ENCODE measurements at places on chromosomes 6 and 20.

DNA sequence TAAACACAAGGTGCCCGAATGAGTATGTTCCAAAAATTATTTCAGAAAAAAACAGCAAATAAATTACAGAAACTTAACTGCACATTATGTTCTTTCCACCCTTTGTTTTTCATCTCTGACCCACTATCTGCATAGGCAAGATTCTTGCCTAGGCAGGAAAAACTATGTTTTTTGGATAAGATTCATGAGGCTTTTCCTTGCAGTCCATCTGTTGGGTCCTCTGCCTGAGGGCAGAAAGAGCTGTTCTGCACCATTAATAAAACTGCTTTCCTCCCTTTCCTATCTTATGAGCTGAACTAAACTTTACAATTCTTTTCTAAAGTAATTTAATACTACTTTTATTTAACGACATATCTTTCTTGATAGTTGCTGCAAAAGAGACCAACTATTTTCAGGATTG, 21.1 kb downstream of the ENPP1 start:
- DNase-seq = no peak

DNA sequence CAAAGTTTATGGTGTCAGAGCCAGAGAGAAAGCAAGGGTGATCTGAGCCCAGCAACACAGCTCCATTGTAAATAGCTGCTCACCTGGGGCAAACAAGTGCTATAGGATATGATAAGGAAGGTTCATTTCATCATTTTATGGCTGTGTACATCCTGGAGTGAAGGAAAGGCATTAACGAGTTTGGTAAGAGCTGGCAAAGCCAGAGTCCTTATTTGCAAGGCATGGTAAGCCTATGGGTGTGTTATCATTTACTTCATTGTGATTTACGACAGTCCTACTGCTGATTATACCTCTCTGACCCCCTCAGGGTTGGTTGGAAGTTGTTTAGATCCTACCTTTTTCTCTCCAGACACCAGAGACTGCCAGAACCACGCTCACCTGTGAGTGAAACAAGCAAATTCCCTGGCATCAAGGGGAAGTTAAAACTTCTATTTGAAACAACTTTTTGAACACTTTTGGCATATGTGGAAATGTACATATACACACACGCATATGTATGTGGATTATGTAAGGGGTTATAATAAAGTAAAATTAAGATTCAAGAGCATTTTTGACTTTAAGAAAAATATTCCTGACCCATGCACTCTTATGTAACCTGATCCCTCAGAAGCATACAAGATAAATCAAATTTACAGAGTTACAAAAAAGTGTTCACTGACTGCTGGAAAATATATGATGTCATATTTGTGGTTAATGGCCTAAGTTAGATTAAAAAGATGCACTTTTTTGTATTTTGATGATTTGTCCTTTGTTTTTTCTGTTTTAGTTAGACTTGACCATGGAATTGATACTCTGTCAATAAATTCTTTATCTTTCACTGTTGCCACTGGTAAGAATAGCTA, 40.4 kb upstream of the EDN1 start:
- no peak for DNase-seq

DNA sequence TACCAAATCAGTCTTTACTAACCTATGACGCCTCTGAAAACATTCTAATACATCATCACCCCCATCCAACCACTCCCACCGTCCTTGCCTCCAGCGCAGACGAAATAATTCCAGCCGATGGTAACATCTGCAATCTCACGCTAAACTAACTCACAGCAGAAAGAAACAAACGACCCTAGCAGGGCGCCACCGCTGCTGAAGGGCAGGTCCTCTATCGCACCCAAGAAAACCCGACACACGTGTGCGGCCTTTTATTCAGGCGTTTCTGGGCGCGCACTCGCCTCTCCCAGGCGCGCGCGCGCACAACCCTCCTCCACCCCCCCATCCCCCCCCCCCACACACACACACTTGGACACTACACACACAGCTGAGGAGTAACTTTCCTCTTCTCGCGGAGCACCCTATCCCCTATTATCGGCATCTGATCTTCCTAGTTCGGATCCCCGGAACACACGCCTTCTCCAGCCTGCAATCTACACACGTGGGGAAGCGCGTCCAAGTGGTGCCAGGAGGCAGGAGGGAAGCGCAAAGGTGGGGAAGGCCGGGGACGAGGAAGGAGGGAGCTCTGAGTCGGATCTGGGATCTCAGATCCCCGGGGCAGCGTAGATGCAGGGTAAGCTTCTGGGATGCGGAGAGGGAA, 1.4 kb downstream of the GFOD1 start:
- DNase-seq = peak; percentile 23

GRCh38 chr6:45543298-45544235, 165.8 kb upstream of the SUPT3H start:
- DNase-seq = no peak

DNA sequence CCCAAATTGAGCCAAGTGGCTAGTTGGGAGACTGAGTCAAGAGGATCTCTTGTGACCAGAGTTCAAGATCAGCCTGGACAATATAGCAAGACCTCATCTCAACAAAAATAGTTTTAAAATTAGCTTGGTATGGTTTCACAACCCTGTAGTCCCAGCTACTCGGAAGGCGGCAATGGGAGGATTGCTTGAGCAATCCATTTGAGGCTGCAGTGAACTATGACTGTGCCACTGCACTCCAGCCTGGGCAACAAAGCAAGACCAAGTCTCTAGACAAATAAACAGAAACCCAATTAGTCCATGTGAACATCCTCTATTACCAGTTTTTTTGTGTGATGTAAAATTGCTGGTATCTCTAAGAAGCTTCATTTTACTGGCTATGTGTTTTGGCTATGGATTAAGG, 106.2 kb downstream of the TULP4 start:
- no peak for DNase-seq

- no peak for DNase-seq
Observed at GRCh38 chr20:6651016-6651415, 116.5 kb upstream of the BMP2 start.

DNA sequence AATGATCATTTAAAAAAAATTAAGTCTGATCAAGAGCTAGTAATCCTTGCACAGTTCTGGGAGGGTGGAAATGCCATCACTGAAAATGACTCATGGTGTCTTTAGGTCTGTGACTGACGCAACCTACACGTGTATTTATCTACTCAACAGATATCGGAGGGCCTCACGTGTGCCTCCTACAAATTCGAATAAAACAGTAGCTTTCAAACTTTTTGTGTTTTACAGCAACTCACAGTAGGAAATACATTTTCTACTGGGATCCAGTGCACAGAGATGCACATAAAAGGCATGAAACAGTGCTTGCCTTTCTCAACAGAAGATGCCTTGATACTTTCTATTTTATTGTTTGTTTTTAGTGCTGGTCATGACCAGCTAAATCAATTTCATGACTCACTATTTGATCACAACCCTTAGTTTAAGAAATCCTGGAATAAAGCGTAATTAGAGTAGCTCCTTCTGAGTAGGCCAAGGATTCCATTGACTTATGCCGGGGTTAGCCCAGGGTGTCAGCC, 210.0 kb upstream of the SNX9 start:
- DNase-seq = no peak

DNA sequence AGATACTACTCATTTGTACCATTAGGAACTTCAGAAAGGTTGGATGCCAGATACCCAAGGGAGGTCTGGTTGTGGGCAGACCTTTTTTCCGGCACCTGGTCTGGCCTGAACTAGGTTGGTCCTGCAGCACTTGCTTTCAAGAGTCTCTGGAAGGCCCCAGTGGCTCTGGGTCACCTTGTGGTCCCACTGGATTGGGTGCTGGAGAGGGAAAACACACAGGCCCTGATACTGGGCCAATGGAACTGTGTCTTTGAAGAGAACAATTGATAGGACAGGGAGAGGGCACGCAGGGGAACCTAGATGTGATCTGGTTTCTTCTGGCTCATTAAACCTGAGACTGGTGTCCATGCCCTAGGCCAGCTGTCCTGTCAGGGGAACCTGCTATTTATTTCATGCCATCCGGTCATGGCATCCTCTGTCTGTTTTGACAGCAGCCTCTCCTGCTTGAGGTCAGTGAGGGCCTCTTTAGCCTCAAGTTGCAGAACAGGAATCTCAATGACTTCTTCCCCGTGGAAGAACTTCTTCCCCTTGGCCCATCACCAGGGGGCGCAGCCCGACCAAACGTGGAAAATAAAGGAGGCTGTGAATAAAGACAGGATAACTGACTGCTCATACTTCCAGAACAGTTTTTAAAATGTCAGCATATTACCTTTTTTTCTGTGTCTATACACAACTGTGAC, 25.0 kb downstream of the TAF8 start:
- peak; percentile 16 for DNase-seq

DNA sequence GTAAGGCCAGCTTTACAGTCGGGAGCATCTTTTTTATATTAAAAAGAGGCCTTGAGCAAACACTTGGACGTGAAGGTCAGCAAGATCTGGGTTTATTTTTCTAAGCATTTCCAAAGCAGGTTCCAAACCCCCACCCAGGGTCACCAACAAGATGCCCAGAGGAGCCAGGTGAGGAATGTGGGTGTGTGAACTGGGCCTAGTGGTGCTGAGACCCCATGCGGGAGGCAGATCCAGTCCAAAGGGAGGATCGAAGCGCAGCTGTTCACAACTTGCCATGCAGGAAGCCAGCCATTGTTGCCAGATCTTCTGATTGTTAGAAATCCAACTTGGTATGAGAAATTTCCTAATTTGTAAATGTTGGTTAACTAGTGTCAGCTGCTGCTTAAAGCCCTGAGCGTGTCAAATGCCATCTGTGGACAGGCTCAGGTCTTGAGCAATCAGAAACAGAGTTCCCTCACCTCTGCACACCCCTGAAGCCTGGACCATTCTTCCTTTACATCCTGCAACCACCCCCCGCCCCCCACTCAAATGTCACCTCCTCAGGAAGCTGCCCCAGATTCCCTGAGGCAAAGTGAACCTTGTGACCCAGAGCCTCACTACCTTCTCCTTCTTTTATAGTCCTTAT, 46.5 kb downstream of the NFATC2 start:
- no peak for DNase-seq

- DNase-seq = no peak
Observed at GRCh38 chr6:132964868-132965382, 150.6 kb downstream of the RPS12 start.

GRCh38 chr20:61123751-61124368, 128.2 kb upstream of the CDH4 start:
- DNase-seq = no peak

DNA sequence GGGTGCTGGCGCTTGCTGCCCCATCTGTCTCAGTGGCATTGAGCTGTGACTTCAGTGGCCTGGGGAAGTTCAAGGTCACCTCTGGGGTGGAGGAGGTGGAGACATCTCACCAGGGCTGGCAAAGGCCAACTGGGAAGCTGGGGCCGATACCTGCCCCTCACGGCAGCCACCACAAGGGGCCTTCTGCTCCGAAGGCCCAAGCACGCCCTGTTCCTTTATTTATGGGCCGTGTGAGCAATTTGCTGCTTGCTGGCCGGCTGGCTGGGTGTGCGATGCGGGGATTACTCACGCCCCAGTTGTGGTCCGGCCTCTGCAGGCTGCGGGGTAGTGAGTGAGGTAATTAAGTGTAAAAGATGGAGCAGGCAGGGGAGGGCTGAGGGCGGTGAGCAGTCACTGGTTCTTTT, 13.2 kb upstream of the SCRT2 start:
- DNase-seq = no peak

DNA sequence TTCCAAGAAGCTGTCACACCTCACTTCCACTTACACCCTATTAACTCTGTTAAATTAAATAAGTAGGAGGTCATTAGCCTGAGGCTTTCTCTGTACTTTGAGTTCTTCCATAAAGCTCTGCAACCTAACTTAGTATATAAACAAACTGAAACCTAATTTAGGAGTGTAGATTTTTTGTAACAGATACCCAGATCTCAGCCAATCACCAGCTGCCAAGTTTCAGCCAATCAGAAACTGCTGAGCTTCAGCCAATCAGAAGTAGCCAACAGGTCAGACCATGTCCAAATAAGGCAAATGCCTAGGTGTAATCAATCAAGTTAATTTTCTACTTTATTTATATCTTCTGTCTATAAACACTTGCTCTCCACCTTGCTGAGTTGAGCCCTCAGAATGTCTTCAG, 142.7 kb upstream of the SULF2 start:
- no peak for DNase-seq

GRCh38 chr6:84568971-84569370, 195.4 kb downstream of the TBX18 start:
- DNase-seq = no peak

DNA sequence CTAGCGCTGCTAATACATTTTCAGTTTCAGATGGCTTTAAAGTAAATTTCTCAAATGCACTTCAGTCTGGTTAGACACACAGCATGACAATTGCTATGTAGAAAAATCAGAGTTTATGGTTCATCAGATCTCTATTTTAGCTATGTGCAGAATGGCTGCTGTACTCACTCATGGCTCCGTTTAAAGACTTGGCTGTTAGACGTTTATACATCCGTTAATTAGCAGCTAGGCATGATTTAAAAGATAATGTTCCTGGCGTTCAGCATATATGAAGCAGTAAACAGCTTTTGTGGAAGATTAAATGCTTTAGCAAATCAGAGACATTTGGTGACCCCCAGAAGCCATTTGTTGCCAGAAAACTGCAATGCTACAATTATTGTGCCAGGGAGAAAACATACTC, 350.0 kb upstream of the MANEA start:
- no peak for DNase-seq

DNA sequence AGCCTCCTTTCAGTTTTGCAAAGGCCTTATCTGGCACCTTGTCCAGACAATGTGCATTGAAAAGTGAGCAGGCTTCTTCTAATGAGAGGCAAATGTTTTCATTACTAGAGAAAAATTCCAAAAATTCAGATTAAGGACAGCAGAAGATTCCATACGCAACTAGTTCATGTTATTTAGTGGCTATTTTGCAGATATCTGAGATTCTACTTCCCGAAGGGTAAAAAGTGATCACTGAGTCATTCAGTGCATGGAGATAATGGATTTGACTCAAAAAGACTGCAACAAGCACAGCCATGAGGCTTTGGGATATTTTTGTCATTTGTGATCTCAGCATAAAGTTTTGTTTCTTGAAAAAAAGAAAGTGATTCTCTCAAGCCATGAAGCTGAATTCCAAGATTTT, 29.9 kb downstream of the METTL24 start:
- no peak for DNase-seq

DNA sequence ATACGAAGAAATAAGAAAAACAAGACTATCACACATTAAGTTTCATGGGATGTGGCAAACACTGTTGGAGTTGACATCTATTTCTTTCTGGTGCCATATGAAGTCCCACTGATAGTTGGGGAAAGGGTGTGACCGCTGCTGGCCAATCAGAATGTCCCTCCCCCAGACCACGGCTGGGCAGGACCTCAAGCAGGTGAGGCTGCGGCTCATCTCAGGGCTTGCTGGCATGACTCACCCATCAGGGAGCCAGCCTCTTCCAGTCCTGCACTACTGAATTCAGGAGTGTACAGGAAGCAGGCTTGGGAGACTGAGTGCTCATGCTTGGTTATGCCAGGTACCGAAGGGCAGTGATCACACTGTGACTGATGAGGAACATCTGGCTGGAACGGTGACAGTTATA, 18.9 kb downstream of the PREP start:
- DNase-seq = no peak
